ENCODE measurements at places on chromosomes 16 and 17.

GRCh38 chr17:50938821-50939541 lies 72.8 kb upstream of the TOB1 start:
- DNase-seq = no peak

GRCh38 chr17:72887917-72888316 lies 204.6 kb downstream of the SLC39A11 start:
- DNase-seq = no peak

DNA sequence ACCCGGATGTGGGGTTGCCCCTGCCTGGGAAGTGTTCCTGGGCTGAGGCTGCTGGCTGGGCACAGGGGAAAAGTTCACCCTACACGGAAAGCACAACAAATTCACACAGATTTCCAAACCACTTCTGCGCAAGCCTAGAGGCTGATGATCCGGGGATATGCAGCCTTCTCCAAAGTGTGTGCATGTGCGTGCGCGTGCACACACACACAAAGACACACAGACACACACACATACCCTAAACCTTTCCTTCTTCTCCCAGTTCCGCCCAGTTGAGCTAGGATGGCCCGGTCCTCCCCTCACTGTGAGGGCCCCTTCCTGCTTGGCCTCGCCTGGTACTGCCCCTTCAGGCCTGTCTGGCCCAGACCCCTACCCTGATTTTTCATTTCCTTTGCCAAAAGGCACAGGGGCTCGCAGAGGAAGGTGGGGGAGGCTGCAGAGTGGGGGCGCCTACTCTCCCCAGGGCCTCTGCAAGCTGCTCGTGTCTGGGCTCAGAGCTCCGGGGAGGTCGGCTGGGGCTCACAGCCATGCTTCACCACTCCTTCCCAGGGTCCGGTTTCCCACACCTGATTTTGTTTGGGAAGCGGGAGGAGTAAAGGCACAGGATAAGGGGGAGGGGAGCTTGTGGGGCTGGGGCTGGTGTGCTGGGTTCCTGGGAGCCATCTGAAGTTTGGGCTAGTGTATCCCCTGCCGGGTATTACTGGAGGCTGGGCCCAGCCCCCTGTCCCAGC lies 144.7 kb downstream of the ENGASE start:
- DNase-seq = no peak

GRCh38 chr17:55341432-55341831 lies 76.7 kb downstream of the HLF start:
- no peak for DNase-seq

DNA sequence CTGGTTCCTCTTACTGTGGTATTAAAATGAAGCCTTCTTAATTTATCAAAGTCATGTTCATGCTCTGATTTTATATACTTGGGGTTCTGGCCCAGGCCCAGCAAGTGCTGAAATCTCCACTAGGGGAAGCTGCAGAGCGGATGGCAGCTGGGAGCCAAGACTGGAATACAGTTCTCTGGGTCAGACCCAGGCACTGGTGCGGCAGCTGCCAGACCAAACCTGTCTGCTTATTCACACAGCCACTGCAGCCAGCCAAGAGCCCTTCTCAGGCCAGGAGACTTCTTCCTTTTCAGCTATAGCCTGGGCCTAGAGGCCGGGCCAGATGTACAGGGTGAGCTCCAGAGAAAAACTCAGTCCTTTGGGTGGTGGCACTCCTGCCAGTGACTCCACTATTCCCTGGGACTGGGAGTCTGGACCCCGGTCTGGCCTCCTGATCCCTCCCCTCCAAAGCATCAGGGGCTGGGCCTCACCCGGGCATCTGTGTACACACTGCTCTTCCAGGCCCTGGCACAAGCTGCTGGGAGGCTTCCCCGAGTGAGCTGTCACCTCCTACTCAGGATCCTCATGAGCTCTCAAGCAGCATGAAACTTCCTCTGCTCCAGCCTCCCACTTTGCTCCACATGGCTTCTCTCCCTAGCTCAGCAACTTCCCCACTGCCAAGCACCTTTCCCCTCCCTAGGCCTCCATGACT lies 24.4 kb downstream of the ATP6V0D1 start:
- DNase-seq = no peak

DNA sequence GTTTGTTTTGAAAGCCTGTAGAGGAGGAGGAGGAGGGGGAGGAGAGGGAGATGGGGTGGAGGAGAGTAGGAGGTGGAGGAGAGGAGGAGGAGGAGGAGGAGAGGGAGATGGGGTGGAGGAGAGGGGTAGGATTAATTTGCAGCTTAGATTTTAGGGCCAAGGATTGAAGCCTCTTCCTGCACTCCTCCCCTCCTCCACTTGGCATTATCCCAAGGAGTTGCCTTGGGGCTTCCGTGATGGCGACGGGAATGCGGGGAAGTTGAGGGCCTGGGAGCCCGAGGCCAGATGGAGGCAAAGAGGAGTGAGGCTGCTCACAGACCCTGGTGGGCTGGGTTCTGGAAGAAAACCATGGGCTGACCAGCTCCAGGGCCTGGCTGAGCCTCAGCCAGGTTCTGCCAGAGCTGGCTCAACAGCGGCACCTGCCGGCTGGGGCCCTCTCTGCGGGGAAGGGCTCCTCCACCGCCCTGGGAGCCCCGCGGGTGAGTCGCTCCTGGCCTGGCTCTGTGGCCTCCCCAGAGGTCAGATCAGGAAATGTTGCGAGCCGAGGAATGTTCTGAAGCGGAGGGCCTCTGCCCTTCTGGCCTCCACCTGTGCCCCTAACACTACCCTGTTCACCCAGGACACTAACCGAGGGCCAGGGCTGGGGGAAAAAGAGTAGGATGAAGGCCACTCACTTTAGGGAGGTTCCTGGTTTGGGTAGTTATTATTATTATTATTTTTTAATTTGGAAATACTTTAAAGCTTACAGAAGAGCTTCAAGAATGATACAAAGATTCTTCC lies 23.9 kb upstream of the FMNL1 start:
- peak; percentile 34 for DNase-seq

- no peak for DNase-seq
Measured at GRCh38 chr17:12549499-12550041, 116.1 kb upstream of the MYOCD start.

DNA sequence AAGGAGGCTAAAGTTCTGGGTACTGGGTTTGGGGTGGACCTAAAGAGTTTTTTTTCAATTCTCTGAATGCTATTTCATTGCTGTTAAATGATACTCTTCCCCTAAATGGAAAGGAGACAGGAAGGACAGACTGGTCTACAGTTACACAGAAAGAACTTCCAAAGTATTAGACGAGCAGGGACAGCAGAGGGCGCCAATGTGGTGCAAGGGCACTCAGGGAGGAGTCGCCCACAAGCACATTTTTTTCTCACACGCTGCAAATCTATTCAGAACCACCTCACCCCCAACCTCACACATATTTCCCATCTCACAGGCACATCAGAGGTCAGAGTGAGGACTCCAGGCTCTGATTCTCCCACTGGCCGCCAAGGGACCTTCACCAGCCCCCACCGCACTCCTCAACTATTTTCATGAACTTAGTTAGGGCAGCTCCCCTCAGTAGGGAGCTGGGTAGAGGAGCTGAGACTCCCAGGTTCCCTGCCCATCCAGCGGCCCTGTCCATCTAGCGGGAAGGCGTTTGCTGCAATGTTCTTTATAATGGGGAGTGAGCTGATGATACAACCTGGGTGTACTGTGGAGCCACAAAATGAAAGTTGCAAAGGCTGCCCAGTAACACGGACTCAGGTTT lies 6.8 kb upstream of the CA4 start:
- peak; percentile 67 for DNase-seq
